ENCODE measurements at places on chromosomes 3 and 15.

GRCh38 chr15:37253877-37254276 is 153.5 kb upstream of the MEIS2 start:
- no peak for DNase-seq

DNA sequence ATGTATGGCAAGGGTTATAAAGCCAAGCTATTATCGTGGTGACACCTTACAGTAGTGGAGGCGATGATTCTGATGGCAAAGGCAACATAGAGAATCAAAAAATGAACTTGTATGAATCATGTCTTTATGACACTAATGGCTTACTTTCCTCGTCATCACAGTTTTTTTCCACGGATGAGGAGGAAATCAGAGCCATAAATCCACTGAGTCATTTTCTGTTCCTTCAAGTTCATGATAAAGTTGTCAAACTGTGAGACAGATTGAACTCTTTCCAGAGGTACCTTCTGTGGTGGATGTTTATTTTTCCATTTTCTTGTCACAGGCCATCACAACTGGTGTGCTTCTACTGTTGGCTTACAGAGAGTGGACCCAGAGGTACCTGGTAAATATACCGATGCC is 8.5 kb downstream of the TMEM212 start:
- no peak for DNase-seq

DNA sequence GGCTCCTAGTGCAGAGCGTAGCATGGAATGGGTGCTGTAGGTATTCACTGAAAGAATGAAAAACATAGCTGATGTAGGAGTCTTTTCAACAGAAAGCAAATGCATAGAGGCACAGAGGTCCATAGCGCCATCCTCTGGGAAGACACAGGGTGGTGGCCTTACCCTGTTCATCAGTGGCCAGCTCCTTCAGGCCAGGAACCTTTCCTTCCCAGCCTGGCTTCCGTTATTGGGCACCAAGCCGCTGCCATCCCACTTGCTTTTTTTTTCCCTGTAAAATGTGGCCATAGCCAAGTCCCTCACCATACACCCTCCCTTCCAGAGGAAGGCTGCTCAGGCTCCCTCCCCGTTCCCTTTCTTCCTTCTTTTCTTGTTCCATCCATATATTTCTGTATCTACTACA is 118.1 kb downstream of the ZNF621 start:
- no peak for DNase-seq

GRCh38 chr3:74271541-74271940 is 342.9 kb downstream of the CNTN3 start:
- DNase-seq = no peak

DNA sequence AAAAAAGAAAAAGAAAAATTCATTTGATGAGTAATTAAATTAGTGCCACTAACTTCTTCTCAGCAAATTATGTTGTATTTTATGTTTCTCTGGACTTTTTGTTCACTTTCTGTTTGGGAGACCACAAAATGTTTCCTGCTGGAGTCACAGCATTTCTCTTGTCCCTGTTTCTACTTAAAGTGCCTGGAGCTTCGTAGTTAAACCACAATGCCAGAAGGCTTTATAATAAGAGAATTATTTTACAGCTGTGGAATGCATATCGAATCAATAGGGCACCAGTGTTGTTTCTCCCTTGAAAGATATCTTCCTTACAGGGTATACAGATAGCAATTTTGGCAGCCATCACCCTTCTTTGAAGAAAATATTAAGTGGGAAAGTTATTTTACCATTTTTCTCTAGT is 3.2 kb downstream of the DTWD1 start:
- DNase-seq = no peak
